Lung microvascular endothelial cell (primary cell): ENCODE measurements at places on chromosomes 5 and 9. TPM values are rescaled to one million over a fixed set of nuclear protein-coding genes. Genes with fewer than 3 reads are reported as not detected.

DNA sequence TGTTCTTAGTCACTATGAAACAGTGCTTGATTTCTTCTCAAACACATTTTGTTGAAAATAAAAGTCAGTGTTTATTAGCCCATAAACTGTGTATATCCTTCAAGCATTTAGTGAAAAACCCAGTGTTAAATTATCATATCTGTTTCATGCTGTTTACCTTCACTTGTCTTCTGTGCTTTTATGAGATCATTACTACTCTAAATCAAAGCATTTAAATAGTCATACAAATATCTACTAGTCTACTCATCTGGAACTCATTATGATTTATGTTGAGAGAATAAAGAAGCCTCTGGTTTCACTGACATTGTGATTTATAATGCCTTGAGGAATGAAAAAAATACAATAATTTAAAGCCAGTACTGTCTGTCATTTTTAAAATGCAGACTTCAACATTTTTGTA is 366.5 kb downstream of the SLCO4C1 start:
- no peak for DNase-seq

DNA sequence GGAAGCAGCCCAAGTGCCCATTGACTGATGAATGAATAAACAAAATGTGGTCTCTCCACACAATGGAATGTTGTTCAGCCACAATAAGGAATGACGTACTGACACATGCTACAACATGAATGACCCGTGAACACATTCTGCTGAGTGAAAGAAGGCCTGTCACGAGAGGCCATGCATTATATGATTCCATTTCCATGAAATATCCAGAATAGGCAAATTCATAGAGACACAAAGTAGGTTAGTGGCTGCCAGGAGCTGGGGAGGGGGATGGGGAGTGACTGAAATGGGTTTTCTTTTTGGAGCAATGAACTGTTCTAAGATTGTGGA is 41.4 kb downstream of the BICD2 start:
- DNase-seq = no peak

DNA sequence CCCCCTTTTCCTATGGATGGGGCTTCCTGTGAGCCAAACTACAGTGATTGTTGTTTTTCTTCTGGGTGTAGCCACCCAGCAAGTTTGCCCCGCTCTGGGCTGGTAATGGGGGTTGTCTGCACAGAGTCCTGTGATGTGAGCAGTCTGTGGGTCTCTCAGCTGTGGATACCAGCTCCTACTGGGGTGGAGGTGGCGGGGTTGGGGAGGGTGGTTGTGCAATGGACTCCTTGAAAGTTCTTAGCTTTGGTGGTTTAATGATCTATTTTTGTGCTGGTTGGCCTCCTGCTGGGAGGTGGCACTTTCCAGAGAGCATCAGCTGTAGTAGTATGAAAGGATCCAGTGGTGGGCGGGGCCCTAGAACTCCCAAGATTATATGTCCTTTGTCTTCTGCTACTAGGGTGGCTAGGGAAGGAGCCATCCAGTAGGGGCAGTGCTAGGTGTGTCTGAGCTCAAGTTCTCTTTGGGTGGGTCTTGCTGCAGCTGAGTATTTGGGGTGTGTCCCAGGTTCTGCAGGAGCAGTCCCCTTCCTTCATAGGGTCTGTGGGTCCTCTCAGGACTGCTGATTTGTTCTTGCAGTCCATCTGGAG is 275.6 kb upstream of the PAPPA start:
- DNase-seq = no peak

GRCh38 chr9:127976498-127976897 is 4.3 kb downstream of the EEIG1 start:
- no peak for DNase-seq

GRCh38 chr5:119304439-119305211 is 51.2 kb upstream of the TNFAIP8 start:
- peak; percentile 44 for DNase-seq

DNA sequence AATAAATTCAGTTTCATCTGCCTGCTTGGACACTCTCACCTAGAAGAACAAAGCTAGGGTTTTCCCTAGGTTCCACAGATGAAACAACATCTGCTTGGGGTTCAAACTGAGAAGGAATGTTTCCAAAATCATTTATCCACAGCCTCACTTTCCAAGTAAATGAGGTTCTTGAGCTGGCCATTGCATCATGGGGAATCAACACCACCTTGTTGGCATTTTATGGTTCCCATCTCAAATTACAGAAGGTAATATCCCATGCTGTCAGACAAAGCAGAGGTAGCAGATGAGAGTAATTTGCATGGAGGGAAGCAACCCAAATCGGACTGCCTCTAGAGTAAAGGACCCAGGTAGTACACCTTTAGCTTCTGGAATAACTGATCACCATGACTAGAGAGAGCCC is 10.5 kb upstream of the NR4A3 start:
- no peak for DNase-seq

DNA sequence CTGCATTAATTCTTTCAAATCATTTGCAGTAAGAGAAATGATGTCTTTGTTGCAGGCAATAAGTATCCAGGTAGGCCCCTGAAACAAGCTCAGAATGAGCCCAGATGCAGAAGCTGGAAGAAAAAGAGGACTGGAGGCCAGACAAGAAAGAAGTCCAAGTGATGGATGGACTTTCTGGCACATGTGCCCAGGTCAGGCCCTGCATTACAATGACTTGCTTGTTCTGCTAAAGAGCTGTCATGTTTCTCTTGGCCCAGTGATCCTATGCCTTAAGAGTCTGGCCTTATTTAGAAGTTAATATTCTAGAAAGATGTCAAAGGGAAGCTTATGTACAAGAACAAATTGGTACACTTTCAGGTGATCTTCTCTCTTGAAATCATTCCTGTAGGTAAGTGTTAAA is 64.8 kb downstream of the DPYSL3 start:
- no peak for DNase-seq

DNA sequence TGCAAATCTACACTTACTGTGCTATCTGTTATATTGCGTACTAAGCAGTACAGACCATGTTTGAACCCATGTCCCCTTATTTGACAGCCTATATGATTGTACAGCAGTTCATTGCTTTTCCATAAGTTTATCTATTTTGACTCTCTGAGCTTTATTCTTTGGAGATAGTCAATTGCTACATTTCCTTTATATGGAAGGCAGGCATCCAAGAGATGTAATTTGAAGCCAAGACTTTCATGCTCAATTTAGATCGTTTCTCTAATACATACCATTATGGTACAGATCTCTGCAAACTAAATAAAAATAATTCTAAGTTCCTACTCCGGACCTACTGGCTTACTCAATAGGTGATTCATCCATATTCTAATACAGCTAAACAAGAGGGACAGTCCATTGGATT is 424.8 kb downstream of the TMEM38B start:
- DNase-seq = no peak

GRCh38 chr5:148482697-148483462 is 99.1 kb downstream of the FBXO38 start:
- DNase-seq = peak; percentile 61

DNA sequence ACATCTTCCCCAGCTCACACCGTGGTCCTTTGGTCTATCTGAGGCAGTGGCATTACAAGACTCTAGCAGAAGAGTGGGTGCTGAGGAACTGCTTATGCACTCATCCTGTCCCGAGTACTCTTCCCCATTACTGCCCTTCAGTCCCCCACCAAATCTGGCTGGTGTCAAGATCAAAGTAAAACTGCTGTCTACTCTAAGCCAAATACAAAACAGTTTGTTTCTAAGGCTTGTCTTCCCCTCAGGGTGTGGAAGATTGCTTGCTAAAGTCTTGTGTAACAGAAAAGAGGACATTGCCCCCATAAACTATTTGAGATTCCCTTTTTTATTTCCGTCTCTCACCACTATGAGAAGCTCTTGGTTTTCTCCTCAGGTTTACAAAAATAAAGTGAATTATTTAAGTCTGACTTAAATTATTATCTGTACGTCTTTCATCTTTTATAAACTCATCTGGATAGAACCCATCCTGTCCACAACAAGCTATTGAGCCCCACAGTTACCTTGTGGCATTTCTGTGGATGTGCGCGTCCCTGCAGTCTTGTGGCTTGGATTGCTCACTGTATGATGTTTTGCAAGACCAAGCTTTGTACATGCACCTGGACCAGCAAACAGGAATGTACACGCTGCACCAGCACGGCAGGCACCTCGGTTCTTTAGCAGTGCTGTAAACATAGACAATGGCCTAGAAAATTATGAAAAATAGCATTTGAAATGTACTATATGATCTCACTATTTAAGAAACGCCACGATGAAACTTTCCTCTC is 61.0 kb downstream of the CYSTM1 start:
- DNase-seq = no peak

GRCh38 chr9:81305561-81306182 is 383.7 kb downstream of the TLE1 start:
- no peak for DNase-seq

DNA sequence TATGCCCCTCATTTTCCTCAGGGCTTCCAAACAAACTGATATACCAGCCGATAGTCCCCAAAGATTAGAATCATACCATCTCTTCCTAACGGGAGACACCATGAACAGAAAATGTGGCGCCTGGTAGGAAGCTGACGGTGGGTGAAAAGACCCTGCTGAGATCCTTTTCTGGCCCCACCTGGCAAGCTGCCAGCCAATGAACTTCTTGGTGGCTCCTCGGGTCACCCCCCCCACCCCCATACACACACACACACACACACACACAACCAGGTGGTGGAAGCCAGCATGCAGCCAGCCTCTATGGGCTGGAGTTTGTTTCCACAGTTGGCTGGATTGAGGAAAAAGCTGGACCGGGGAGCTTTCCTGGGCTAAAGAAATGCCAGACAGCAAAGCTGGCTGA is 4.8 kb upstream of the CCIN start:
- DNase-seq = no peak

DNA sequence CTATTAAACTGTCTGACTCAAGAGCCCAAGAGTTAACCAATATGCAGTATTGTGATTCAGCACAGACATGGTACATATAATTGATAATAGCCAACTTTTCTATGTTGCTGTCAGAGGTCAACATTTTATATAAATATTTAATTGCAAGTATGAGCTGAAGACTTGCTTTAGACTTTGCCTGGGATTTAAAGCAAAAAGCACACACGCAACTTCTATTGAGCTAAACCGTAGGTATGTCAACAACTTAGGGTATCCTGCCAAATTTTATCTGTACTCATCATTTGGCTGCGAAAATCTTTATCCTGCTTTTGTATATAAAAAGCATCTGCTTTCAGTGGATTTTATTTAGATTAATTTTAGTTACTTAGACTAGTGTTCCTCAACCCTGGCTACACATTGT is 27.4 kb downstream of the UHRF2 start:
- DNase-seq = no peak

- DNase-seq = no peak
These were observed 814.3 kb upstream of the CDH10 start for GRCh38 chr5:25459082-25459481.

DNA sequence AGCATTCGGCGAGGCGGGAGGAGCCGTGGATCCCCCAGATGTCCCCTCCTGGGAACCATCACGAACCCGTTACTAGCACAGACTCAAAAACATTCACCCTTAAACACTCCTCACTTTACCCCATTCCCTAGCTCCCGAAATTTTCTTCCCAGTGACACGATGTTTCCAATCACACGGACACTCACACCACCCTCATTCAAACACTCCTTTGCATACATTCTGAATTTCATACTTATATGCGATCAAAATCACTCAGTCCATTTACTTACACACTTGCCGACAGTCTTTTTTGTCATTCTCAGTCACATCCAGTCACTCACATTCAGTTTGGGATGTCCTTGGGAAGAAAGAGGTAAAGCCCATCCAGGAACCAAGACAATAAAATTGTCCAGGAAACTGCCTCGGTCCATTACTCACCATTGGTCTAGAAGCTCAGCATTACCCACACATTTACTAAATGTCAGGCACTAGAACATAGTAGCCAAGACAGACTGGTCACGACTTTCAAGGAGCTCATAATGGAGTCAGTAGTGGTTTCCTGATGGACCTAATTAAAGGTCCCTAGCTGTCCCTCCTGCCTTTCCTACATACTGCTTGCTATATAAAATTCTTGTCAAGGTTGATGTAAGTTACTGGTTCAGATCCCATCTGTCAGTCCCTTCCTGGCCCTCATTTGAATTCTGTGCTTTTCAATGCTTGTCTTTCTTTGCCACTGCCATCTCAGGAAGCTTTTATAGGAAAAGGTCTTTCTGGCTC is 574 bp downstream of the SLC35A4 start:
- DNase-seq = peak; percentile 37

DNA sequence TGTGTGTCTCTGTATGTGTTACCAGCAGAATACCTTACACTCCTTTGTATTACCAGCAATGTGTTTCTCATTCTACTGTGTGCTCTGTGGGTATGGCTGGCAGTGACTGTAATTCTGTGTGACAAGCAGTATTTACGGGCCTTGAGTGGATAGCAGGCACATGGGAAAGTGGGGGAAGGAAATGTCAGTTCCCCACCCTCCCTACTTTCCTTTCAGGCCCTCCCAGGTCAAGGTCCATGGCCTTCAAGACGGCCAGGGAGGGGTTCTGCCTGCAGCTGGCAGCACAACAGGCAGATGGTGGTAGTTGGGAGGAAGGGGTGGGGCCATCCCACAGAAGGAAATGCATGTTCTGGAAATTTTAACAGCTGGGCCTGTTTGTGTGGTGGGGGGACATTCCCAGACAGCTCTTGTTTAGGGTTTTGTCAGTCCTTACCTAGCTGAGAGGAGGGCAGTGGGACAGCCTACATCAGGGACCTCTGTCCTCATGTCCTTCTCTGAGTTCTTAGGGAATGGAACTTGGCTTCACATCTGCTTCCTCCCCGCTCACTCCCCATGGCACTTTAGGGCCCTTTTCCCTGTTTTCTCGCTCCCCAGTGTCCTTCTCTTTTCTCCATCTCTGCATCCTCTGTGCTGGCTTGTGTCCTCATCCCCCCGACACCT is 14.6 kb upstream of the TNIP1 start:
- DNase-seq = peak; percentile 63

- no peak for DNase-seq
These were observed 123.0 kb upstream of the HAND1 start for GRCh38 chr5:154601014-154601413.

GRCh38 chr9:38414040-38414723 is 10.1 kb downstream of the IGFBPL1 start:
- no peak for DNase-seq

The PCDHGA3 gene
- total RNA-seq = 0.40 and 0.44 TPM in 2 replicates

The CCL19 gene
- not detected in 2 replicates for total RNA-seq

The NR2F1-AS1 gene
- total RNA-seq = 16.1 and 29.8 TPM in 2 replicates

The SLC2A8 gene
- 7.4 and 9.1 TPM in 2 replicates for total RNA-seq

The FAM151B gene
- total RNA-seq = 2.0 and 2.2 TPM in 2 replicates

The F2RL2 gene
- 0.22 TPM in 1 of 2 replicates, not detected in the other for total RNA-seq

The SLC6A19 gene
- total RNA-seq = not detected in 2 replicates

The MEF2C gene
- total RNA-seq = 91.5 and 122 TPM in 2 replicates

The ROR2 gene
- under 0.01 TPM in 1 of 2 replicates, not detected in the other for total RNA-seq

The SVEP1 gene
- total RNA-seq = under 0.01 TPM in 2 replicates

The RARS1 gene
- total RNA-seq = 78.0 and 81.7 TPM in 2 replicates
